Chondrocyte (in vitro differentiated cells): ENCODE measurements at places on chromosomes 2 and 18.

DNA sequence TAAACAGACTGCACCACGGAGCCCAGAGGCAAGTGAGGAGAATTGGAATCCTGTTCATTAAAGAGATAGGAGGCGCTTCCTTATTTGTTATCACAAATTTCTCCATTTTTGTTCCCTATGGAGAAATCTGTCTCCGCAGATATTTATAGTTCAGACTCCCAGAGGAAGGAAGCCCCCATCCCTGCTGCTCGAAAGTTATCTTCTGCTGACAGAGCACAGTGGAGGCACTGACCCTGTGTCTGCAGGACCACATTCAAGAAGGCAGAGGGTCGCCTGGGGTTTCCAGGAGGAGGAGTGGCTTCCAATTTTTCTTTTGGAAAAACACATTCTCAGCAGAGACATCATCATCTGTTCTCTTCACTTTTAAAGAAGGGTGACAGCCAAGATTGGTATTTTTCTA is 73.0 kb upstream of the GPR45 start:
- DNase-seq = no peak

DNA sequence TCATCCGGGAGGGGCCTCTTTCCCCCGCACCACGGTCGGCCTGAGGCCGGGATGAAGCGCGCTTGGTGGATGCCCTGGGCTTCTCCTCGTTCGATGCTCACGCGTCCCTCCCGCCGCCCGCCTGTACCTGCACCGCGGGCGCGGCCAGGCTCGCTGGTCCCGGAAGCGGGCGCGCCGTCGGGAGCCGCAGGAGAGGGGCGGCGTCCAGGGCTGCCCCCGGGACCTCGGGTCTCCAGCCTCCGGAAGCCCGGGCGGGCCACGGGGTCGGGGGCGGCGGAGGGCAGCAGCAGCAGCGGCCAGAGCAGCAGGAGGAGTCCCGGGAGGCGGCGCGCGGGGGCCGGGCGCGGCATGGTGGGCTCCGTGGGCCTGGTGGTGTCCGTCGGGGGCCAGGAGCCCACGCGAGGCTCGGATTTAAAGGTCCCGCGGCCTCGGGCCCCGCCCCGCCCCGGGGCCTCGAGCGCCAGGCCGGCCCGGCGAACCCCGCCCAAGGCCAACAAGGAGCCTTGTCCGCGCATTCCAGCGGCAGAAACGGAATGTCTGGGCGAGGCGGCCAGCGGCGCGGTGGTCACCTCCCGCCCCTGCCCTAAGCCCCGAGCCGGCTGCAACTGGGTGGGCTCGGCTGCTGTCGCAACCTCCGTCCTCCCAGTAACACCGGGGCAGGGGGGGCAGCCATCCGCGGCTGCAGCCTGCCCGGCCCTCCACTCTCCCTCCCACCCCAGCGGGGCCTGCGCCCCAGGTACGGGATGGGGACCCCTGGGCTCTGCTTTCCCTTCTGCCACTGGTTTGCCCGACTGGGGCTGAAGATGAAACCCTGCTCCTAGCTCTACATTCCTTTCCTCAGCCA is at the start of gene MATN3:
Gene MATN3 (minus strand): TSS at position 387 of the 844 bp plus-strand sequence. CDS start 37 bp downstream, at position 350.
- DNase-seq = no peak

- DNase-seq = no peak
Observed at GRCh38 chr2:234156326-234156725, 105.8 kb downstream of the SPP2 start.

DNA sequence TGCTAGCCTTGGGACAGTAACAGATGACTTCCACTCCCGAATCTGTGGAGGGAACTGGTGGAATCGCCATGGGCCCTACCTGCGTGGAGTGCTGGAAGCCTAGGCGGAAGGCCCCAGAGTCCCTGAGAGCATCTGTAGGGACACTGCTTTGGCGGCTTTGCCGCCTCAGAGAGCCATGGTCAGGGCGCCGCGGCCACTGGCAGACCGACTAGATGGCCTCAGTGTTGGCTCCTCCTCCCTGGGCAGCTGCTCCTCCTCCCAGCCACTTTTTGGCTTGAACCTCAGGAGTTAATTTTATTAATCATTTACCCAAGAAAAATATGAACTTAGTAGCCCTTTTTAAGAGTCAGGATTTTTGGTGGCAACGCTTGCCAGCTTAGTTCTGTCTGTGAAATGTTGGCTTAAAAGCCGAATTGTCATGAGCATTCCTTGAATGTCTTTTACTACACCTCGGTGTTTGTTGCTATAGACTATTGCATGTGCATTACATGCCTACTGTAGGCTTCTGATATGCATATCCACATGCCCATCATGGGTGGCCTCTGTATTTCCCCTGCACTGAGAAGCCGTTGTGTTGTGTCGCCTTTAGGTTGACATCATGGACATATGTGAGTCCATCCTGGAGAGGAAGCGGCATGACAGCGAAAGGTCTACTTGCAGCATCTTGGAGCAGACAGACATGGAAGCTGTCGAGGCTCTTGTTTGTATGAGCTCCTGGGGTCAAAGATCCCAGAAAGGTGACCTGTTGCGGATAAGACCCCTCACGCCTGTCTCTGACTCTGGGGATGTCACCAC is 2.4 kb downstream of the KLF11 start:
- DNase-seq = peak; percentile 88

GRCh38 chr18:58455314-58456188 is 173.3 kb downstream of the ALPK2 start:
- DNase-seq = no peak
